Sciatic nerve (tissue), 2 donors: ENCODE measurements at places on chromosomes 11 and 22. TPM values are rescaled to one million over a fixed set of nuclear protein-coding genes. Genes with fewer than 3 reads are reported as not detected.

- no peak for DNase-seq
These were observed 86.1 kb downstream of the RAB38 start for GRCh38 chr11:88089134-88089533.

GRCh38 chr11:9687711-9688477 is 24.0 kb downstream of the SWAP70 start:
- DNase-seq, result no peak

Gene MOV10L1
- 1.6 TPM for total RNA-seq

Gene DTX4
- total RNA-seq, result 35.9 TPM

- DNase-seq, result no peak
These were observed 21.9 kb downstream of the MMP13 start for GRCh38 chr11:102933627-102934026.

DNA sequence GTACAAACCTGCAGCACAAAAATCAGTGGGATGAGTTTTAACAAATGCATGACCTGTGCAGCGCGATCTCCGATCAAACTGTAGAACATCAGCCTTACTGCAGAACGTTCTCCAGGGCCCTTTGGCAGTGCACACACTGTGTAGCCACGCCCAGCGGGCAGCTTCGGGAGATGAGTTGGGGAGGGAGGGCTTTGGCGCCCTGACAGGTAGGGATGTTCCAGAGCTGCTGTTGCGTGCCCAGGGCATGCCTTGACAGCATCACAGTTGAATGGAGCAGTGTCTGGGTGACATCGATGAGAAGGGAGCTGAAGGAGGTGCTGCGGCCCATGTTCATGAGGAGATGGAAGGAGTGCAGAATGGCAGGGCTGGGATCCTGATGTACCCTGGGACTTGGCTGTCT is 80.2 kb downstream of the TBC1D22A start:
- DNase-seq, result no peak

- DNase-seq, result peak; percentile 82
These were observed 20.1 kb upstream of the PEX26 start for GRCh38 chr22:18057568-18058209.

Gene HPX
- 2.8 TPM for total RNA-seq

- DNase-seq, result no peak
These were observed 49.5 kb downstream of the PPFIBP2 start for GRCh38 chr11:7563281-7563680.

Gene MS4A4A
- 32.9 TPM for total RNA-seq

Gene SPON1
- 3.2 TPM for total RNA-seq

DNA sequence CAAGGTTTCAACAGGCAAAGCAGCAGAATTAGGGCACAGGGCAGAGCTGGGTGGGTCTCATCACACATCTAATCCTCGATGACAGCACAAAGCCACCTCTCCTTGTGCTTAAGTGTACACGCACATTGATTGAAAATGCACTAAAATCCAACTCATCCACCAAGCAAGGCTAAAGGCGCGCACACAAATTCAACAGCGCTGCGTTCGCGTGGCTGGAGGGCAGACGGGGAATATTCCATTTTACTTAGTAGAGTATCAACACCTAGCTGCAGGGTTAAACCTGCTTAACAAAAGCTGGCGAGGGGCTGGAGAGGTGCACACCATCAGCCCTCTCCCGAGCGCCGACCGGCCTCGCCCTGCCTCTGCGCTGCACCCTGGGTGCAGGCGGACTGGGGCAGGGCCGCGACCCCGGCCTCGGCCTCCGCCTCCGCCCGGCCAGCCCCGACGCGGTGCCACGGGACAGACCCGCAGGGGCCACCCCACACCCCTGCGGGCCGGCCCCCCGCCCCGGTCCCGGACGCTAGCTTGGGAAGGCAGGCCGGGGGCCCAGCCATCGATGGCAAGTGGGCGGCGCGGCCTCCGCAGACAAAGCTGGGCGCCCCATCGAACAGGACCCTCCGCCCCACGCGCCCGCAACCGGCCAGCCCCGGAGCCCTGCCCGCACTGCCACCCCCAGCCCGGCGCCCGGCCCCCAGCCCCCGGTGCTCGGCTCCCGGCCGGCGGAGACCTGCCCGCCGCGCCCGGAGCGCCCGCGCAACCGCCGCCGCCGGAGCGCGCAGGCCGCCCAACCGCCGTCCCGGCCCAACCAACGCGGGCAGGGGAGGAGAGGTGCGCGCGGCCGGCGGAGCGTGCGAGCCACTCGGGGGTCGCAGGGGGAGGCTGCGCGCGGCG is 929 bp downstream of the PRDM10 start:
- DNase-seq, result peak; percentile 73

DNA sequence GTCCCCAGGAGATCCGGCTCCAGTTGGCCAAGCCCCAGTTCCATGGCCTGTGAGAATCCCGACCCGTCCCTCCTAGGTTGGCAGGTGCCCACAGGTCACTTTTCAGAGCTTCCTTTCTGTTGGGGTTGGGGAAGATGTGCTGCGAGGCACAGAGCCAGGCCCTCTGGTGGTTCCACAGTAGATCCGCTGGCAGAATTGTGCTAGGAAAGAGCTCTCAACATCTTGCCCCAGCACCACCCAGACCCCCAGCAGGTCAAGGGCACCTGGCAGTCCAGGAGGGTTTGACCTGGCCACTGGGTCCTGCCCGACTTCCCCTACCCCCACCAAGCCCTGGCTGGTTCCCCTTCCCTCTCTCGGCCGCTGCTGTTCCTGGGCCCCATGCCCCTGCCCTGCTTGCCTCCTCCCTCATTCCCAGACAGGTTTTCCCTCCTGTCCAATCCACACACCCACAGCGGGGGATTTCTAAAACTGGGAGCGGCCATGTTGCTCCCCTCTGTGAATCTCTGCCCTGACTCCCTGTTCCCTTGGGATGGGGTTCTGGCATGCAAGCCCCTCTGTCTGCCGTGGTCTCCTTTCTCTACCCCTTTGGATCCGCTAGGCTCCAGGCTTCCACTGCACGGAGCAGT is 26.2 kb upstream of the GCAT start:
- no peak for DNase-seq

DNA sequence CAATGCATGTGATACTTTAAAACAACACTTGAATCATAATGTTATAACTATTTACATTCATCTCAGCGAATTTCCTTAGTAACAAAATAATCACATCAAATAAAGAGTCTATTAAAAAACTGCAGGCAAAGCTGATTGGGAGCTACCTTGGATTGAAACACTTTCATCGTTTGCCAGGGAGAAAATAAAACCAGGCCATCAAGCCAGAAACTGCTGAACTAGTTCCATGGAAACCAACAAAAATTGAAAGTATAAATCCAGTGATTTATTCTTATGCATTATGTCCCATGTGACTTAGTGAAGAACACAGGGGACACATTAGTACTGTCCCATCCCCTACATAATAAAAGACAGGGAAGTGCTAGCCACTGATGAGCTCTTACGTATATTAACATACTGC is 21.7 kb downstream of the SLC35F2 start:
- no peak for DNase-seq

DNA sequence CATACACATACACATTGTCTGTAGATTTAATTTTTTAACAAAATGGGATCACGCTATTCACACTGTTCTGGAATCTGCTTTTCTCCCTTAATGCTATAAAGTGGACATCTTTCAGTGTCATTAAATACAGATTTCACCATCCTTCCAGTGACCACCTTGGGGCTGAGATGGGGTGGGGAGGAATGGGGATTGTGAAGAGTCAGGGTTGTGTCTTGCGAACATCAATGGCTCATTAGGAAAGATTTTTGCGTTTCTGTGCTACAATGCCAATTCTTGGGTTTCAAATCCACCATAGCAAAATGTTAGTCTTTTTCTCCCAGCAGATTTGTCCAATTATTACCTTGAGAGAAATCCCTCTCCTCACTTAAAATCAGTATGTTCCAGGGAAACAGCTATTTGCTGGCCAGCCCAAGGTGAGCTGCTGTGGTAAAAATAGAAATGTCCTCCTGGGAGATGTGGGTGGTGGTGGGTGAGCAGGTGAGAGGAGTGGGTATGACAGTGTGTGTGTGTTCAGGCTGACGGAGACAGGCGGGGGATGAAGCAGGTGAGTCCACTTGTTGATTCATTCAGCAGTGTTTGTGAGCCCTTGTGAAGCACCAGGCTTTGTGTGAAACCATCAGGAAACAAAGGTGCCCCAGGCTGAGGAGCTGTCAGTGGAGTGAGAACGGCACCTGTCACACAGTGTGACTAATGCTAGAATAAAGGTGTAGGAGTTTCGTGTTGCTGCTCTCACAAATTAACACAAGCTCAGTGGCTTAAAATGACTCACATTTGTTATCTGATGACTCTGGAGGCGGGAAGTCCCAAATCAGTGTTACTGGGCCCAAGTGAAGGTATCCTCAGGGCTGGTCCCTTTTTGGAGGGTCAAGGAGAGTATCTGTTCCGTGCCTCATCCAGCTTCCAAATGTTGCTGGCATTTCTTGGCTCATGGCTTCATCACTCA is 1.7 kb upstream of the CBX6 start:
- DNase-seq, result peak; percentile 41

Gene SLN
- total RNA-seq, result not detected

- peak; percentile 84 for DNase-seq
These were observed 740 bp downstream of the FADS1 start for GRCh38 chr11:61815790-61816735.

DNA sequence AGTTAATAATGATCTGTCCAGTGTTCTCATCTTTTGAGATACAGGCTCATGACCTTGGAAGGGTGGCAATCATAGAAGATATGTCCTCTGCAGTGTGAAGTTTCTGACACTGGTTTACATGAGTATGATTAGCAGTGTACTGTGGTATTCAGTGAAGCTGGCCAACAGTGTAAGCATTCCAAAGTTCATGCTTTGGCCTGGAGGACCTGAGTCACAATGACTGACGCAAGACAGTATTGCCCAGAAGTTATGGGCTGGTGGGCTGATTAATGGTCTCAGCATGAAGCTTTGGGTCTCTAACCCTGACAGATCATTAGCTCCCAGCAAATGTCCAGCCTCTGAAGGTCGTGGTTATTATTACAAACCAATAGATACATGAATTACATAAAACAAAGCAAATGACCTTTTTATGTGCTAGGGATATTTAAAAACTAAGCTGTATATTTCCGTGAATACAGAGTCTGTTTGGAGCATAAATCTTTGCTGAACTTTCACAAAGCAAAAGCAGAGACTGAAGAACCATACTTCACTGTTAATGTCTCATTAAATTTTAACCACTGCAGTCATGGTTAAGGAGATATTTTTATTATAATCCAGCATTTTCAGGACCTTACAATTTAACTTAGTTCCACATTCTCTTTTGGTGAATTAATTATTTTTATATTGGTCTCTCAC is 28.3 kb upstream of the USP47 start:
- DNase-seq, result no peak

GRCh38 chr11:35376613-35377012 is 42.7 kb downstream of the SLC1A2 start:
- DNase-seq, result no peak

- DNase-seq, result no peak
These were observed 33.2 kb upstream of the ZBTB16 start for GRCh38 chr11:114026355-114026754.

Gene ART1
- not detected for total RNA-seq

GRCh38 chr11:111403051-111403726 is 24.1 kb upstream of the POU2AF1 start:
- no peak for DNase-seq

- DNase-seq, result no peak
These were observed 16.9 kb downstream of the GAB2 start for GRCh38 chr11:78400702-78401101.

Gene CCDC116
- 0.89 TPM for total RNA-seq

GRCh38 chr11:27592098-27592780 is 85.7 kb upstream of the LIN7C start:
- DNase-seq, result no peak

DNA sequence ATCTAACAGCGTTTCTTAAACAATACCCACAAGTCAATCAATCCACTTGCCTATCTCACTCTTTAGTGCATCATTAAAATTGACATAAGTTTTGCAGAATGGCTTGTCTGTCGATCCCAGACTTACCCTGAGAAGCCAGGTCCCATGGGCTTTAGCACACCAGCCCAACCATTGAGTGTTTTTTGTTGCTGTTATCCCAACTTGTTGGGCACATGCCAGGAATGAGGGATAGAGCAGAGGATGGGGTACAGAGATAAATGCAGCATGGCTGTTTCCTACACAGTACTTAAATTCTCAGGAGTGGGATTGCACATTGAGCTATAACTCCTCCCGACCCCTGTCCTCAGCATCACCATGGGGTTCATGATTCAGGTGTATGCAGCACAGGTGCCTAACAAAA is 64.2 kb upstream of the RASSF10 start:
- no peak for DNase-seq
